ENCODE measurements at places on chromosomes 11 and 22. TPM values are rescaled to one million over a fixed set of nuclear protein-coding genes. Genes with fewer than 3 reads are reported as not detected.

SPINDOC gene
- total RNA-seq: 13.8 TPM

FBLN1 gene
- total RNA-seq: 42.3 TPM

TREH gene
- not detected for total RNA-seq

TMEM218 gene
- total RNA-seq: 25.0 TPM

MLC1 gene
- 23.8 TPM for total RNA-seq

GRIK4 gene
- total RNA-seq: 5.3 TPM

PDGFB gene
- total RNA-seq: 1.6 TPM

APOBEC3G gene
- 1.6 TPM for total RNA-seq

KCNJ4 gene
- total RNA-seq: 7.8 TPM

LIF gene
- total RNA-seq: under 0.01 TPM

RIBC2 gene
- total RNA-seq: 1.3 TPM

ARHGEF17 gene
- 46.6 TPM for total RNA-seq

TECTA gene
- total RNA-seq: 8.1 TPM

NXPE2 gene
- total RNA-seq: 0.94 TPM

CABP7 gene
- 1.9 TPM for total RNA-seq

NEFH gene
- total RNA-seq: 0.63 TPM

OR5D18 gene
- total RNA-seq: not detected

OR51B5 gene
- total RNA-seq: 3.1 TPM

CENPM gene
- 8.5 TPM for total RNA-seq

OR5P2 gene
- not detected for total RNA-seq

TNKS1BP1 gene
- total RNA-seq: 21.9 TPM

OR51B4 gene
- 0.94 TPM for total RNA-seq

ACO2 gene
- 78.6 TPM for total RNA-seq

STARD10 gene
- 28.2 TPM for total RNA-seq

ZP1 gene
- not detected for total RNA-seq

KCNJ5 gene
- total RNA-seq: 0.63 TPM

EXPH5 gene
- 0.94 TPM for total RNA-seq

ARFIP2 gene
- total RNA-seq: 28.5 TPM

IL18 gene
- total RNA-seq: not detected

UBQLN3 gene
- 1.3 TPM for total RNA-seq

PDE3B gene
- 52.0 TPM for total RNA-seq

POTEH gene
- not detected for total RNA-seq

KRTAP5-1 gene
- total RNA-seq: not detected

ZNF280B gene
- total RNA-seq: 5.0 TPM

TUB gene
- 90.8 TPM for total RNA-seq

FOLH1 gene
- total RNA-seq: 7.8 TPM

FOLR2 gene
- 4.1 TPM for total RNA-seq

CASTOR1 gene
- total RNA-seq: 3.8 TPM

GLYATL2 gene
- total RNA-seq: 3.4 TPM

NRIP3 gene
- total RNA-seq: 8.8 TPM

YPEL4 gene
- 5.6 TPM for total RNA-seq

NCAM1 gene
- 895 TPM for total RNA-seq

KMT2A gene
- total RNA-seq: 226 TPM

NRXN2 gene
- total RNA-seq: 315 TPM

WNT7B gene
- total RNA-seq: 9.1 TPM

HBB gene
- total RNA-seq: 141 TPM

KRTAP5-5 gene
- total RNA-seq: not detected

TRIM48 gene
- total RNA-seq: not detected

OR51E2 gene
- total RNA-seq: not detected

BIK gene
- total RNA-seq: not detected

FZD4 gene
- 29.1 TPM for total RNA-seq

PHRF1 gene
- total RNA-seq: 42.6 TPM
